Lower leg skin (tissue), 4 donors: ENCODE measurements at places on chromosomes 12 and 14.

GRCh38 chr12:57736741-57737466 lies 1.6 kb downstream of the AGAP2 start:
- no peak for DNase-seq

DNA sequence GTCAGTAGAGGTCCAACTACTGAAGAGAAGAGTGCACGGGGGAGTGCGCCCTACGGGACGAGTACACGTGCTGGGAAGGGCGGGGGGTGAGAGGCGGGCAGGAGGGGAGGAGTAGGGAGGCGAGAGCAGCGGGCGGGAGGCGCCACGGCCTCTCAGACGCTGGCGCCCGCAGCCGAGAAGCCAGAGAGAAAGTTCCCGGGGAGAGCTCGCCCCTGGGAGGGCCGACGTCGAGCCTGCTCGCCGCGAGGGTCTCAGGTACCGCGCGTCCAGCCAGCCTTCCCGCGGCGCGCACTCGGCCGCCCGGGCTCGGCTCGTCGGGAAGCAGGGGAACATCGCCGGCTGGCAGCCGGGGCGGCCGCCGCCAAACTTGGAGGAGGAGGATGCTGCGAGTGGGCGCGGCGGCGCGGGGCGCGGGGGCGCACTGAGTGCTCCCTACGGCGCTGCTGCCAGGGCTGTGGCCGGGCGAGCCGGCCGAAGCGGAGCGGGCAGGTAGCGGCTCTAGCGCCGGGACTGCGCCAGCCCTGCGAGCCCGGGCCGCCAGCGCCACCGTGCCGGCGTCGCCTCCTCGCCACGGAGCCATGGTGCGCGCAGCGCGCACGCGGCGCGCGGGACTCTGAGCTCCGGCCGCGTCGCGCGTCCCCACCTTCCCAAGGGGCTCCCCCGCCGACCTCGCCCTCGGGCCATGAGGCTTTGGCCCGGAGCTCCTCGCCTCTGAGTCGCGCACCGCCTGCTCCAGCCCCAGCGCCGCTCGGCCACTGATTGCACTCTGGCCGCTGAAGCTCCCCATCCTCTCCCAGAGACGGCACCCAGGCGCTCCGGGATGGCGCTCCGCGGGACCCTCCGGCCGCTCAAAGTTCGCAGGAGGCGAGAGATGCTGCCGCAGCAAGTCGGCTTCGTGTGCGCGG lies at the start of gene SLC24A4:
Gene SLC24A4 (plus strand): TSS at position 155 of the 905 bp plus-strand sequence. CDS start 666 bp downstream, at position 821.
- DNase-seq, result no peak

DNA sequence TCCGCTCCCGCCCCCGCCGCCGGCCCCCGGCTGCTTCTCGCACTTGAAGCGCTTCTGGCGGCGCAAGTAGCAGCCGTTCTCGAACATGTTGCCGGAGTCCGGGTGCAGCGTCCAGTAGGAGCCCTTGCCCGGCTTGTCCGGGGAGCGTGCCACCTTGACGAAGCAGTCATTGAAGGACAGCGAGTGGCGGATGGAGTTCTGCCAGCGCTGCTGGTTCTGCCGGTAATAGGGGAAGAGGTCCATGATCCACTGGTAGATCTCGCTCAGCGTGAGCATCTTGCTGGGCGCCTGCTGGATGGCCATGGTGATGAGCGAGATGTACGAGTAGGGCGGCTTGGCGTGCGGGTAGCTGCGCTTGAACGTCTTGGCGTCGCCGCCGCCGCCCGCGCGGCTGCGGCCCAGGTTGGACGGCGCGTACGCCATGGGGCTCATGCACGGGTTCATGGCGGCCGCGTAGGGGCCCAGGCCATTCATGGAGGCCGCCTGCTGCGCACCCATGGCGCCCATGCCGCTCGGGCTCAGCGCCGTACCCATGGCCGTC lies 3.0 kb downstream of the FOXA1 start:
- DNase-seq, result no peak

DNA sequence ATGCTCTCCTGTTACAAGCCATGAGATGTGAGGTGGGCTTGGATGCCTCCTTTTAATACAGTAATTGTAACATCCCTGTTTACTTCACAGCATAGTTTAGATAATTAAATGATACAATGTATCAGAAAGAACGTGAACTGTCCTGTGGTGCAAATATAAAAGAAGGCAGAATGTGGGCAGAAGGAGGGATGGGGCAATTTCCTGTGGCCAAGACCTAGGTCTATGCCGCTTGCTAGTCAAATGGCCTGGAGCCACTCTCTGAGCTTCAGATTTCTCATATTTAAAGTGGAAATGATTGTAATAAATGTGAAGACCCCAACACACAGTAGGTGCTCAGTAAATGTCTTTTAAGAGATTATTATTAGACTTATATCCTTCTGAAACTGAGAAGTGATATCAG lies 24.0 kb upstream of the EVL start:
- no peak for DNase-seq

GRCh38 chr14:92466059-92466458 lies 47.5 kb upstream of the RIN3 start:
- no peak for DNase-seq

GRCh38 chr14:75044752-75045151 lies 6.5 kb downstream of the MLH3 start:
- DNase-seq, result no peak

DNA sequence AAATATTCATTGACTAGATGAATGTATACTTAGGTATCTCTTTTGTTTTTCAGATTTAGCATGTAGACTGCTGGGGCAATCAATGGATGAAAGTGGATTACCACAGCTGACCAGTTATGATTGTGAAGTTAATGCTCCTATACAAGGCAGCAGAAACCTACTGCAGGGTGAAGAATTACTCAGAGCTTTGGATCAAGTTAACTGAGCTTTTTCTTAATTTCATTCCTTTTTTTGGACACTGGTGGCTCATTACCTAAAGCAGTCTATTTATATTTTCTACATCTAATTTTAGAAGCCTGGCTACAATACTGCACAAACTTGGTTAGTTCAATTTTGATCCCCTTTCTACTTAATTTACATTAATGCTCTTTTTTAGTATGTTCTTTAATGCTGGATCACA lies 15.3 kb upstream of the SNAPC1 start:
- DNase-seq, result no peak

DNA sequence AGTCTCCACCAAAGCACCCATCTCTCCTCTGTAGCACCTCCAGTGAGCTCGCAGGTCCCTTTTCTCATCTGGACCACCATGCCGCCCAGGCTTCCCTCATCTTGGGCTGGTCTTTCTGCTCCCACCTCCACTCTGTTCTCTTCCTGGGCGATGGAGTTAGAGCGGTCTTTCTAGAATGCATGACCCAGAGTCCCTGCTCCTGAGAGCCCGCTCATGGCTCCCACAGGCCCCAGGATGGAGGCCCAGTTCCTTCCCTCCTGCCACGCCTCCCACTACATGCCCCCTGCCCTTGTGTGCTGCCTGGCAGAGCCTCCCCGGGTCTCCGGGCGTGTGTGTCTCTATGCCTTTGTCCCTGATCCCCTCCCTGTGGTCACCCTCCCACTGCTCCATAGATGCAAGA lies 100.7 kb upstream of the RTL1 start:
- DNase-seq, result peak; percentile 77

DNA sequence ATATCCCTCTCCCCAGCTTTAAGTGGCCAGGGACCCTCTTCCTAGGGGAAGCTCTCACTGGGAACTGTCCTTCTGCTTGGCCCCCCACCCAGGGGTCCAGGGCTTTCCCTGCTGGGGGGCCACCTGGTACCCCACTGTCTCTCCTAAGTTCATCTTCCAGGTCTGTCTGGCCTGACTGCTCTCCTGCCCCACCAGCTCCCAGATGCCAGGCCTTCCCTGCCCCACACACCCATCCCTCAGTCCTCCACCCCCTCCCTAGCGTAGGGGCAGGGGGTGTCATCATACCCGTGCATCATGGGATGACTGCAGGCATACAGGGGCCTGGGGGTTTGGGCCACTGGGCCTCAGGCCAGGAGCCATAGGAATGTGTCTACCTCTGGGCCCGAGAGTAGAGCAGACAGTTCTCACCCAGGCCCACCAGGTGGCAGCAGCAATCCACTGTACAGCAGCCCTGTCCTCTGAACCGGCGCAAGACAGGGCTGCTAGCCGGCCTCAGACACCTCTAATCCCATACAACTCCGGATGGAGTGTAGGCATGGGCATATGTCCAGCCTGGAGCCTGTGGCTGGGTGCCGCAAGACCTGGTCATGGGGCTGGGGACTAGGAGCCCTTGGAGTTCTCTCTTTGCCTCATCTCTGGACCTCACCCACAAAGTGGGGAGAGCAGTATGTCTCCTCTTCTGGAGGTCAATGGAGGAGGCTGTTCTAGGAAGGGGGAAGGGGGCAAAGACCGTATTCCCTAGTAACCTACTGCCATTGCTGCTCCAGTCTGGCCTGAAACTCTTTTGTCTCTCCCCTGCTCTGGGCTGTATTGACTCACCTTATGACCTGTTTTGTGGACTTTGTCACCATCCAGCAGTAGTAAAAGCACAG lies 10.0 kb upstream of the SMARCD1 start:
- peak; percentile 97 for DNase-seq

GRCh38 chr12:111154147-111154834 lies 214.6 kb downstream of the PHETA1 start:
- no peak for DNase-seq

- DNase-seq, result no peak
Observed at GRCh38 chr12:45584336-45584735, 145.2 kb upstream of the ARID2 start.

- DNase-seq, result no peak
Observed at GRCh38 chr12:106906715-106907114, 49.0 kb upstream of the TMEM263 start.

GRCh38 chr12:9367828-9368227 lies 159.6 kb upstream of the PZP start:
- no peak for DNase-seq

DNA sequence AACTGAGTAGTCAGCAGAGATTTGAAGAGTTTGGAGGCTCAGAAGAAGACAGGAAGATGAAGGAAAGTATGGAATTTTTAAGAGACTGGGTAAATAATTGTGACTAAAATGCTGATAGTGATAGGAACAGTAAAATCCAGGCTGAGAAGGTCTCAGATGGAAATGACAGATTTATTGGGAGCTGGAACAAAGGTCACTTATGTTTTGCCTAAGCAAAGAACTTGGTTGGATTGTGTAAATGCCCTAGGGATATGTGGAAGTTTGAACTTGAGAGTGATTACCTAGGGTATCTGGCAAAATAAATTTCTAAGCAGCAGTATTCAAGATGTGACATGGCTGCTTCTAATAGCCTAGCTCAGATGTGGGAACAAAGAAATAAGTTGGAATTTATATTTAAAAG lies 180.9 kb downstream of the TRHDE start:
- DNase-seq, result no peak

DNA sequence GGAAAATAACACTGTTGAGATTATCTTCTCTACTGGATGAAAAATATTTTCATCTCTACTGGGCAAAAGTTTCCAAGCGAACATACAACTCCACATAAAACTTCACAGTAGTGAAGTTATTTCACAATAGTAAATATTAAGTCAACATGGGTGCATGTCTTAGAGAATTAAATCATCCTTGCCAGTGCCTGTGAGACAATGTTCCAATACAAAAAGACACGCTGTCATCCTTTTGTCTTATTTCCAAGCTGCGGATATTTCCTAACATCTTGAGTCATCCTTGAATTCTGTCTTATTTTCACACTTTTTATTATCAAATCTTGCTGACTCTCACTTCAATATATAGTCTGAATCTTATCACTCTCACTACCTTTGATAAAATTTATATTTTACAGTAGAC lies 142.9 kb upstream of the KITLG start:
- DNase-seq, result no peak

GRCh38 chr14:72822946-72823611 lies 70.8 kb downstream of the DPF3 start:
- no peak for DNase-seq

DNA sequence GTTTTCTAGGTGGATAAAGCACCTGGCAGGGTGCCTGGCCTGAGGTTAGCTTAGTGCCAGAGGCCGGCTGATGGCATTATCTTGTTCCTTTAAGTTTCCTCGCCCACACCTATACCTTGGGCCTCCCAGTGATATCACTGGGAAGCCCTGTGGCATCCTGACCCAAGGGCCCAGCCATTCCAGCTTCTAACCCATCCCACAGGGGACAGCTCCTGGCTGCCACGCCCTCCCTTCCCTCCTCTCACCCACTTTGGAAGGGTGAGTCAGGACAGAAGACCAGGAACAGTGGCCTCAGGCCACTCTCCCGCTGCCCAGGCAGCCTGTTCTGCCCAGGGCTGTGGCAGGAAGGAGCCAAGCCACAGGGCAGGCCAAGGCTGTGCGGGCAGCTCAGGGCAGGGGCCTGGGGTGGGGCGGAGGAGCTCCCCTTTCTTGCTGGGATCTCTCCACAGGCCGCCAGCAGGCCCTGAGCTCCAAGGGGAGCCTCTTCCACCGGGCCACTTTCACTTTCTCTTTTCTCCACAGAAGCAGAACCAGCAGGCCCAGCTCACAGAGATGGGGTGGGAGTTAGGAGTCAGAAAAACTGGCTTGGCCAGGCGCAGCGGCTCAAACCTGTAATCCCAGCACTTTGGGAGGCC lies 75.1 kb downstream of the IRF2BPL start:
- DNase-seq, result peak; percentile 68

DNA sequence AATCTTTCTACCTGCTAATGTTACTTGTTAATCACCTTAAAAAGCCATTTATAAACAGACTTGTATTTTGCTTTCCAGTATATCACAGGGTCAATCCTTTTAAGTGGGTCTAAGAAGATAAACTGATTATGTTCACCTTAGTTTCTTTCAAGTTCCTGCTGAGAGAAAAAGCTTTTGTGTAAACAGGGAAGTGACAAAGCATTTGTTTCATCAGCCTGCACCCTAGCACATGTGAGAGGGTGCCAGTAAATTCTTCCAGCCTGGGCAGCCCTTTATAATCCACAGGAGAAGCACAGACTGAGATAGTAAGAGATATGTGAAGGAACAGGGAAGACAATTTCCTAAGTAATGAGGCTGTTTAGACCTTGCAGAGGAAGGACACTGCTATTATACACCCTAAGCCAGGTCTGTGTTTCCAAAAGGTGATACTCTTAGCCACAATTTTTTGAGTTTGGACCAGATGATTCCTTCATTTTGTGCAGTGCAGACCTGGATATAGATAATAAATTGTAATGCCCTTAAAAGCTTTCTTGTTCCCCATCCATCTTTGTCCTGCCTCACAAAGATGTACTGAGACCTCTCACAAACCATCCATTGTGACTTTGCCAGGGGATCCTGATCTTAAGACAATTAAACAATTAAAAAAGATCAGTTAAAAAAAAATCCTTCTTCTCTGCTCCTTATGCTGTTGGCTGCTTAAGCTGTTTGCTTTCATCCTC lies 150.7 kb downstream of the KTN1 start:
- no peak for DNase-seq

DNA sequence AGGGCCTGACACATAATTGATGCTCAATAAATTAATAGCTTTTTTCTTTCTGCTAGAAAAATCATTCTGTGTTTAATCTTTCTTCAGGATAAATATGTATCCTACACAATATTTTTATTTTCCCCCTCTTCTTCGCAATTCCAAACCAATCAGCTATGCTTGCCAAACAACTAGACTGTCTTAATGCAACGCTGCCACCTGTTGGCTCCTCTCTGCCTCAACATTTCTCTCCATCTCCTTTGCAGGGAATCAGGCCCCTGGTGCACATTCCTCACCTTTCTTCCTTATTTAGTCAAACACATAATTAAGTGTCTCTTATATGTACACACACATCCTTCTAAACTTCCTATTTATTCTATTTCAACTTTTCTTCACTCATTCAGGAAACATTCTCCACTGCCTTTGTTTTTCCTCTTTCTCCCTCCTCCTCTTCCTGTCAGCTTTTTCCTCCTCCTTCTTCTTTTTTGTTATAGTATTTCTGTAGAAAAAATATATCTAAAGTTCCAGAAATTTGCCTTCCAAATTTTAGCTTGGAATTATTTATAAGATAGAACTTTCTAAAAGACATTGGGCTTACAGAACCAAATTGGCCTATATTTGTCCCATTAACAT lies 406.0 kb downstream of the PRKD1 start:
- DNase-seq, result no peak
